ENCODE measurements at places on chromosomes 5 and 9.

DNA sequence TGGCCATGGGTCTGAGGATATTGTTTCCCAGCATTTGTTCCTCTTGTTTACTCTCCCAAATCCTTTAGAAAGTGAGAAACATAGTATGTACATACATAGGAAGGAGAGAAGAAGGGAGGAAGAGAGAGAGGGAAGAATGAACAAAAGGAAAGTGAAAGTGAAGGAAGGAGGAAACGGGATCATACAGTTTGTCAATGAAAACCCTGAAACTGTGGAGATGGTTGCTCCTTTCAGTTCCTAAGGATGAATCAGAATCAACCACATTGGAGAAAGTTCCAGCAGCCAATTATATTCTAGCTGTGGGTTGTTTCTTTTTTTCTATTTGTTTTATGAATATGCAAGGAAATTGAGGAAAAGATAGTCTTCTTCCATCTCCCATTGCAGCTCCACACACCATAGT is 396.5 kb downstream of the MLLT3 start:
- no peak for DNase-seq

DNA sequence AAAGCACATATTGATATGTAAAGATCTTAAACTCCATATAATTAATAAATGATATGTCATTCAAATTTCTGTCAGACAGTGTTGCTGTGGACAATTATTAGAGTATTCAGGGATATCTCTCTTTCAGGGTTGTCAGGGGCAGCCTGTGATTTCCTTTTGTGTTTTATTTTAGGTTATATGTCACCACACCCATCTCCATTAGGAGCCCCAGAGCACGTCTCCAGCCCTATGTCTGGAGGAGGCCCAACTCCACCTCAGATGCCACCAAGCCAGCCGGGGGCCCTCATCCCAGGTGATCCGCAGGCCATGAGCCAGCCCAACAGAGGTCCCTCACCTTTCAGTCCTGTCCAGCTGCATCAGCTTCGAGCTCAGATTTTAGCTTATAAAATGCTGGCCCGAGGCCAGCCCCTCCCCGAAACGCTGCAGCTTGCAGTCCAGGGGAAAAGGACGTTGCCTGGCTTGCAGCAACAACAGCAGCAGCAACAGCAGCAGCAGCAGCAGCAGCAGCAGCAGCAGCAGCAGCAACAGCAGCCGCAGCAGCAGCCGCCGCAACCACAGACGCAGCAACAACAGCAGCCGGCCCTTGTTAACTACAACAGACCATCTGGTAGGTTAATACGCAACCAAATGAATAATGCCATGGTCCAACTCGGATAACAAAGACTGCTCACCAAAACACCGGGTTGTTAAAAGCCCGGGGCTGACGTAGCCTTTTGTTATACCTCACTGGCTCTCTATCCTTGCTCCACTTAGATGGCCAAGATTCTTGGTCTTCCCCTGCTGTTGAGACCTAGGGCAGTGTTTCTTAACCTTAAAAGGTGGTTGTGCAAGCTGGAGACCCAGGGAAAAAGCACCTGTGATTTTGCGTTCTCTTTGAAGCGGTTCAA is 24.4 kb downstream of the SMARCA2 start:
- no peak for DNase-seq

DNA sequence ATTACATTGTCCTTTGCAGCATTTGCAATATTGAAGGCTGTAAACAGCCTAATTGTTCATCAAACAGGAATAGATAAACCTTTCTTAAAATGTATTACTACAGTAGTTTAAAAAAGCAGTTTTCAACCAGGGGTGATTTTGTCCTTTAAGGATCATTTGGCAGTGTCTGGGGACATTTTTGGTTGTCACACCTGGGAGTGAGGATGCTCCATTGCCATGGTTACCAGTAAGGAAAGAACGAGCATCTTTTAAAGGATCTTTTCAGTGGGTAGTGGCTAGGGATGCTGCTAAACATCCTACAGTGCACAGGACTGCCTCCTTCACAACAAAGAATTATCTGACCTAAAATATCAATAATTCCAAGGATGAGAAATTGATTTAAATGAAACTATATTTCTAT is 596.3 kb downstream of the HINT1 start:
- DNase-seq: no peak

DNA sequence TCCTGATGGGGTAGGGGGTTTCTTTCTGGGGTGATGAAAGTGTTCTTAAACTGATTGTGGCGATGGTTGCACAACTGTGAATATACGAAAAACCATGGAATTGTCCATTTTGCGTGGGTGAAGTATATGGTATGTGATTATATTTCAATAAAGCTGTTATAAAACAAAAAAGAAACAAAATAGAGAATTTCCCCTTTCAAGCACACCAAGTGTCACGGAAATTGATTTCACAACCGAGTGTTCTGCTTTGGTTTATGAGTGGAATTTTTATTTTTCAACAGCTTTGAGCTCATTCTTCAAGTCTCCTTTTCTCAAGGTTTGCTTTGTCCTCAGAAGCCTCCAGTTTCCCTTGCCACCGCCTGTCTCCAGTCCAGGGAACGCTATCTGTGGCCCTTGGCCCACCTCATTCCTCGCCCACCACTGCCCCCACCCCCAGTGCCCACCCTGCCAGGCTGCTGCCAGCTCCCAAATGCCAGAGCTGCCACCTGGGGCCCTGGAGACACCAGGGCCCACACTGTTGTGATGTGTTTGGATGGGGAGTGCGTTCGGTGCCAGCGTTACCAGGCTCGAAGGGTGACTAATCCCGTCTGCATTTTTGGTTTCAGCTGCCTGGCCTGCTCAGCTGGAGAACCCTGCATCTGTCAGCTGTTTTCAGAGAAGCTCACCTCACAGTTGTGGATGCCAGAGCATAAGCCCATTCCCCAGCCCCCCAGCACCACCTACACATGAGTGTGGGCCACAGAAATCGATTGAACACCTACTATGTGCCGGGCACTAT is 30.4 kb downstream of the DUSP1 start:
- no peak for DNase-seq

DNA sequence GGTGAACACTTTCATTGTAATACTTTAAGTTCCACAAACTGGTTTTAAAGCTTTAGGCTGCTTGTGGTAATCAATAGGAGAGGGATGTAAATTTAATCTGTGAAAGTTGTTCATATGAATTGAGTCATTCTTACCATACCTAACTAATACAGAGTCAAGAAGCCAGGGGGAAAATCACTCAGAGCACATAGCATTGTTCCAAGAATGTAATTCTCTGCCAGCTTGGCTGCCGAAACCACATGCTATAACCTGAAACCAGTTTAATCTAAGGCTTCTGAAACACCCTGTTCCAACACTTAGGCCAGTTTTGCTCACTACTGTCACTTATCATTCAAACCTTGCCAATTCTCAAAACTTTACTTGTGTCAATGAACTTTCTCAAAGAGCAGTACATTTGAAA is 528.8 kb upstream of the GRAMD2B start:
- no peak for DNase-seq

DNA sequence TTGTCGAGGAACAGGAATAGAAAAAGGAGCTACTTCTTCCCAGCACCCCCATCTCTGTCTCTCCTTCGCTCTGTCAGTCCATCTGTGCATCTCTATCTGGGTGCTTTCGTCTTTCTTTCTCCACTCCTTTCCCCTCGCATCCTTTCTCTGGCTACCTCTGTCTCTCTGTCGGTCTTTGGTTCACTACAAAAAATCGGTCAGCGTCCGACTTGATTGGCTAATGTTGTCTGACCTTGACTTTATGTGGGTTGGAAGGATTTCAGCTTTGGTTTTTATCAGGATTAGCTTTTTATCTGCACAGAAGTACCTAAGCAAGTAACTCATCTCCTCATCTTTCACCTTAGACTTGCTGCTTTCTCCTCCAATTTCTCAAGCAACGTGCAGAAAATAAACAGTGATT is 575.2 kb upstream of the ZNF462 start:
- DNase-seq: no peak

- DNase-seq: no peak
Observed at GRCh38 chr9:73170185-73170957, 18.7 kb downstream of the ANXA1 start.

DNA sequence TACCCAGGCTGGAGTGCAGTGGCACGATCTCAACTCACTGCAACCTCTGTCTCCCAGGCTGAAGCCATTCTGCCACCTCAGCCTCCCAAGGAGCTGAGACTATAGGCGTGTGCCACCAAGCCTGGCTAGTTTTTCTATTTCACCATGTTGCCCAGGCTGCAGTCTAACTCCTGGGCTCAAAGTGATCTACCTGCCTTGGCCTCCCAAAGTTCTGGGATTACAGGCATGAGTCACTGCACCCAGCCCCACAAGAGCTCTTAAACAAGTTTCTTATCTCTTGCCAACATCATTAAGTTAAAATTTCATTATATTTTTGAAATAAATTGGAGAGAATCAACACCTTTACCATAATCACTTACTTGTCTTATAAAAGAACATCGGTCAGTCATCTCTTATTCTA is 280.3 kb downstream of the ARHGEF28 start:
- DNase-seq: no peak

DNA sequence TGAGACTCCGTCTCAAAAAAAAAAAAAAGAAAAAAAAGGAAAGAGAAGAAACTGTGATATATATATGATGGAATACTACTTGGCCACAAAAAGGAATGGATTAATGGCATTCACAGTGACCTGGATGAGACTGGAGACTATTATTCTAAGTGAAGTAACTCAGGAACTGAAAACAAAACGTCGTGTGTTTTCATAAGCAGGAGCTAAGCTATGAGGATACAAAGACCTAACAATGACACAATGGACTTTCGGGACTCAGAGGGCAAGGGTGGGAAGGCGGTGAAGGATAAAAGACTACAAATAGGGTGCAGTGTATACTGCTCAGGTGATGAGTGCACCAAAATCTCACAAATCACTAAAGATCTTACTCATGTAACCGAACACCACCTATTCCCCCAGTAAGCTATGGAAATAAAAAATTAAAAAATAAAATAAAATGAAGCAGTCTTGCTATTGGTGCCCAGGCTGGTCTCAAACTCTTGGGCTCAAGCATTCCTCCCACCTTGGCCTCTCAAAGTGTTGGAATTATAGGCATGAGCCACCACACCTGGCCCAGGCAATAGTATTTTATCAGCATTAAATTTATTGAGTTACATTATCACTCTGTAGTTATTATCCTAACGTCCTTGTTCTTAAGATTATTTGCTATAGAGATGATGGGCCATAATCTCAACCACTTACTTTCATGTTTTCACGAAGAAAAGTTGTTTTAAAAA is 71.5 kb upstream of the GPBP1 start:
- DNase-seq: no peak

- no peak for DNase-seq
Observed at GRCh38 chr9:37788332-37788731, 3.5 kb upstream of the EXOSC3 start.

DNA sequence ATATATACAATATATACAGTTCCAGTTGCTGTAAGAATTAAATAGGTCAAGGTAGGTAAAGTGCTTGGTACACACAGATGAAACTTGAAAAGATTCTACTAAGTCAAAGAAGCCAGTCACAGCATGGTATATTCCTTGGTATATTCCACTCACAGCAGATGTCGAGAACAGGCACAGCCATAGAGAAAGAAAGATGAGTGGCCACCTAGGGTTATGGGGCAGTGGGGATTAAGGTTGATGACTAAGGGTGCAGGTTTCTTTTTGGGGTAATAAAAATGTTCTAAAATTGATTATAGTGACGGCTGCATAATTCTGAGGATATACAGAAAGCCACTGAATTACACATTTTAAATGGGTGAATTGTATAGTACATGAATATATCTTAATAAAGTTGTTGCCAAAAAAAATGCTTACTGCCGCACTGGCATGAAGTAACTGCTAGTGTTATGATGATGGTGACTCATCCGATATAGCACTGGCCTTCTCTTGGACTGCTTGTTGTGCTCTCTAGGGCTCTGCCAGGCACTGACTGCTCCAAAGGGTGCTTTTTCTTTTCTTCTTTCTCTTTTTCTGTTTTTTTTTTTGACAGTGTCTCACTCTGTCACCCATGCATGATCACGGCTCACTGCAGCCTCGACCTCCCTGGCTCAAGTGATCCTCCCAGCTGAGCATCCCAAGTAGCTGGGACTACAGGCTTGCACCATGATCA is 23.5 kb downstream of the TBC1D2 start:
- DNase-seq: no peak

GRCh38 chr9:121672213-121672612 is 20.8 kb downstream of the DAB2IP start:
- no peak for DNase-seq

DNA sequence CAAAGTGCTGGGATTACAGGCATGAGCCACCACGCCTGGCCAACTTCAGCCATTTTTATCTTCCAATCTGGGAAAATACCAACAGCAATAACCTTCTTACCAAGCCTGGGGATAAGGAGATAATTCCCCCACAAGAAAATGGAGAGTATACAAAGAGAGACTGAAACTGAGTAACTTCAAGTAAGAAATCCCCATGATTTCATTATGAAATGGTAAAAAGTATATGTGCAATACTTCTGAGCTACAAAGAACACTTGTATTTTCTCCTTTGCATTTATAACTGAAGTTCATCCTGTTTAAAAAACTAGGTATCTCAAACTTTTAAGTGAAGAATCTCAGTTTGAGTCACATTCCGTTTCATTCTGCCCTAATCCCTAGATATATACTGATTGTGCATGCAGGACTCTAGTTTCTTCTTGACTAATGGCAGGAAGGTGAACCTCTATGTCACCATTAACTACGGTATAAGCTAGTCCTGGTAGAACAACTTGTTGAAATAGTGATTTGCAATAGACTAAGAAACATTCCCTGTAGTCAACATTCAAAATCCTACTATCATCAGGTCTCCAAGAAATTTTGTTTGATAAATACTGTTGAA is 2071.4 kb downstream of the MAT2B start:
- no peak for DNase-seq

- DNase-seq: no peak
Observed at GRCh38 chr5:154365823-154366222, 80.0 kb upstream of the SAP30L start.

DNA sequence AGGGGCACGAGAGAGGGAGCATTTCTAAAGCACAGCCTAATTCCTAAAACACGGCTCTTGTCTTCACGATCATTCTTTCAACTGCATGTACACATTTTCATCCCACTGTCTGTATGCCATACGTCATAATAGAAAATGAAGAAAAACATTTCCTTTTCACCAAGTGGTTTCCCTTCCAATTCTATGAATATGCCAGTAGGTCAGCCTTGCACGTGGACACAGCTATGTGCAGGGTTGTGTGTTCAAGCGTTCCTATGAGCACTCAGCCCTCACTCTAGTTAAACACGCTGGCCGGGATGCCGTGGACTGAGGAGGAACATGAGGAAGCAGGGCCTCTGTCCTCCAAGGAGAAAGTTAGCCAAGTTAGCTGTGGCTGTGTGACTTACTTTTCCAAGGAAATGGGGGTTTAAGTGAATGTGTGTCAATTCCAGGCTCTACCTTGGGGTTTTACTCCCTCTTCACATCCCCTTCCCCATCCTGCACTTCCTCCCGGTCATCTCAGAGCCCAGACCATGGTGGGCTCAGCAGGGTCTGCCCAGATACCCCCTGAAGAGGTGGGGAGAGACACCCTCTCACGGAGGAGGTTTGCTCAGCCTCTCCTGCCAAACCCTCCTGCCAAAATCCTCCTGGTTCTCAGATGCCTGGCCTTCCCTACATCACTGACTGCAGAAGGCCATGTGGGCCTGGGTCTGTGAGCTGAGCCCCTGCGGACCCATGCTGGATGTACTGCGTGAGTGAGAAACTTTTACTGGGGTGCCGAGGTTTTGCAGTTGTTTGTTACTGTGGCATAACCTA is 230.6 kb downstream of the FSTL4 start:
- DNase-seq: no peak
